ENCODE measurements at places on chromosomes 3 and 15. TPM values are rescaled to one million over a fixed set of nuclear protein-coding genes. Genes with fewer than 3 reads are reported as not detected.

DNA sequence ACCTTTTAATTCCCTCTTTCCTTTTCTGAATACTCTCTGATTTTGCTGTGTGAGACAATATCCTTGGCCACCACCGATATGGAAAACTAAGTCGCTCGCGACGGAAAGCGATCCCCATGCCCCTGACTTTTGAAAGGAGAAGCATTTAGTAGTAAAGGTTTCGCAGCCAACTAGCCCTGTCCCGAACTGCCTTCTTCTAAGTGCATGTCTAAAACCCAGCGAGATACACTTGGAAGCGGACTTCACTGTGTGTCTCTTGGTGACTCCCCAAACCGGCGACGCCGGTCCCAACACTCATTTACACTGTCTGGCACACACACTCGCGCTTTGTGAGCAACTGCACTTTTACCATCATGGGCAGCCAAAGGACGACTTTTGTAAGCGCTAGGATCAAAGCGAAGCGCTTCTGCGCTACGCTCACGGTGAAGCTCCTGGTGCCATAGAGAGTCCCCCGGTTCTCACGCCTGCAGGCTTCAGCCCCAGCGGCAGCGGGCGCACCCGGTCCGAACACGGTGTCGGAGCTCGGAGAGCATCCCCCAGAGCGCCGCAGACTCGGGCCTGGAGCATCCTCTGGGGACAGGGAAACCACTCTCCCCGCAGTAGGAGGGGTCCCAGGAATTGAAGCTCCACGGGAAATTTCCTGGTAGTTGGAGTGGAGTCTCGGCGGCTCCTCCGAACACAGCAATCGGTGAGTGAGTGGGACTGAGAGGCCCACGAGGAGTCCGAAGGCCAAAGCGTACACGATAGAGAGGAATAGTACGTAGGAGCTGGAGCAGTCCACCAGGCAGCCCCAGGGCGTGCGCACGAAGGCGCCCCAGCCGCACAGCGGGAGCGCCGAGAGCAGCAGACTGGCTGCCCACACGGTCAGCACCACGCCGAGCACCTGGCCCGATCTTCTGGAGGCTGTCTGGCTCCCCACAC lies 1.4 kb downstream of the GPR149 start:
- no peak overlapping the region for H3K4me3 ChIP-seq
- H3K4me1 ChIP-seq = no peaks in the 10 kb centered on the region
- DNase-seq = no peak
- peaks cover 24% of the 10 kb centered on the region for H3K27me3 ChIP-seq

Gene MOBP
- not detected for total RNA-seq

DNA sequence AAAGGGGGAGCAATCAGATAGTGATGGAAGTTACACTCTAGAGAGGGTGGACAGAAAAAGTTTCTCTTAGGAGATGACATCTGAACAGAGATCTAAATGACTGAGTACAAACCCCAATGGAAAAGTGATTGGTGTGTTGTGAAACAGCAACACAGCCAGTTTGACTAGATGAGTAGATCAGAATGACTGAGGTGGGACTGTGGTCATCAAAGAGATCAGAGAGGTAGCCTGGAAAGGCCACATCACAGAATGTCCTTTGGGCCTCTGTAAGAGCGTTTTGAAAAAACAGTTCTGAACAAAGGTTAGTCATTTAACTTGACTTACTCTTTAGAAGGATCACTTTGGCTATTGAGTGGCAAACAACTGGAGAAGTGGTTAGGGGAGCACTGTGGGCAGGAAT lies 10.6 kb downstream of the LRRC58 start:
- DNase-seq = no peak
- H3K36me3 ChIP-seq = peaks cover 22% of the 10 kb centered on the region
- no peaks in the 10 kb centered on the region for H3K27me3 ChIP-seq
- peaks cover 7% of the 10 kb centered on the region for H3K4me1 ChIP-seq
- H3K27ac ChIP-seq = no peak overlapping the region

Gene TICRR
- 0.05 TPM for total RNA-seq

DNA sequence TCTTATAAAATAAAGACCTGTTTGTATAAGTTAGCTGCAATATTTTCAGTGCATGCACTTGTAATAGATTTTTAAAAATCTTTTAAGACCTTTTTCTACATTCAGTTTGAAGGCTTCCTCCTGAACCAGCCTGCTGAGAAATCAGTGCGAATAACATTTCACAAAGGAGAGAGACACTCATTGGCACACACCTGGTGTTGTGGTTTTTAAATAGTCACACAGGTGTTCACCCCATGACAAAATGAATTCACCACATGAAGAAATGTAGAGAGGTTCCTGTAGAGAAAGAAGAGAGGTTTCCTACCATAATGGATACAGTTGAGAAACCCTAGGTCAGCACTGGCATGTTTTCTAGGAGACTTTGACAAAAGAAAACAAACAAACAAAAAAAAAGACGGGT lies 237.3 kb downstream of the CNTN6 start:
- no peak overlapping the region for H3K4me3 ChIP-seq
- DNase-seq = no peak
- no peaks in the 10 kb centered on the region for H3K4me1 ChIP-seq
- H3K36me3 ChIP-seq = no peaks in the 10 kb centered on the region
- no peak overlapping the region for H3K27ac ChIP-seq

DNA sequence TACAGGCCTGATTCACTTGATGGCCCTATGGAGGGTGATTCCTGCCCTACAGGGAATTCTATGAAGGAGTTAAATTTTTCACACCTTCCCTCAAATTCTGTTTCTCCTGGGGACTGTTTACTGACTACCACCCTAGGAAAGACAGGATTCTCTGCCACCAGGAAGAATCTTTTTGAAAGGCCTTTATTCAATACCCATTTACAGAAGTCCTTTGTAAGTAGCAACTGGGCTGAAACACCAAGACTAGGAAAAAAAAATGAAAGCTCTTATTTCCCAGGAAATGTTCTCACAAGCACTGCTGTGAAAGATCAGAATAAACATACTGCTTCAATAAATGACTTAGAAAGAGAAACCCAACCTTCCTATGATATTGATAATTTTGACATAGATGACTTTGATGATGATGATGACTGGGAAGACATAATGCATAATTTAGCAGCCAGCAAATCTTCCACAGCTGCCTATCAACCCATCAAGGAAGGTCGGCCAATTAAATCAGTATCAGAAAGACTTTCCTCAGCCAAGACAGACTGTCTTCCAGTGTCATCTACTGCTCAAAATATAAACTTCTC lies 43.6 kb downstream of the BLM start:
- no peaks in the 10 kb centered on the region for H3K4me1 ChIP-seq
- no peak for DNase-seq
- no peaks in the 10 kb centered on the region for H3K27me3 ChIP-seq
- no peak overlapping the region for H3K27ac ChIP-seq
- H3K4me3 ChIP-seq = no peak overlapping the region

Gene PSMA4
- total RNA-seq = 65.5 TPM

Gene CFAP92
- 0.45 TPM for total RNA-seq

Gene BHLHE40
- total RNA-seq = 167 TPM

DNA sequence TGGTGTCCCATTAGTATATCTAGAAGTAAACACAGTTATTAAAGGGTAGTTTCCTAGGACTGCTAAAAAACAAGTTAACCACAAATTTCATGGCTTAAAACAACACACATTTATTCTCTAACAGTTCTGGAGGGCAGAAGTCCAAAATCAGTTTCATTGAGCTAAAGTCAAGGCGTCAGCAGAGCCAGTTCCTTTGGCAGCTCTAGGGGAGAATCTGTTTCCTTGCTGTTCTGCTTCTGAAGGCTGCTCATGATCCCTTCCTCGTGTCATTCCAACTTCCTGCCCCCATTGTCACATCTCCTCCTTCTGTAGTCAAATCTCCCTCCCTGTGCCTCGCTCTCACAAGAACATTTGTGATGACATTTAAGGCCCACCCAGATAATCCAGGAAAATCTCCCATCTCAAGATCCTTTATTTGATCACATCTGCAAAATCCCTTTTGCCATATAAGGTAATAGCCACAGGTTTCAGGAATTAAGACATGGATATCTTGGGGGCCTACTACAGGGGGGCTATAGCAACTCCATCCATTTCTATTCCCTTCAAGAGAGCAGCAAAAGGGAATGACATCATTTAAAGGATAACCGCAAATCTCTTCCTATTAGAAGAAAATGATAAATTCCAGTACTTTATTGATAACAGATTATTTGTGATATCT lies 50.1 kb downstream of the GPR176 start:
- H3K36me3 ChIP-seq = no peaks in the 10 kb centered on the region
- no peak overlapping the region for H3K4me3 ChIP-seq
- no peaks in the 10 kb centered on the region for H3K4me1 ChIP-seq

Gene TM6SF1
- total RNA-seq = not detected

Gene ARHGEF26
- 0.08 TPM for total RNA-seq

GRCh38 chr3:14297784-14298236 lies 104.6 kb upstream of the SLC6A6 start:
- peaks cover 6% of the 10 kb centered on the region for H3K27me3 ChIP-seq
- H3K4me1 ChIP-seq = peaks cover 8% of the 10 kb centered on the region
- H3K4me3 ChIP-seq = no peak overlapping the region
- H3K27ac ChIP-seq = no peak overlapping the region

DNA sequence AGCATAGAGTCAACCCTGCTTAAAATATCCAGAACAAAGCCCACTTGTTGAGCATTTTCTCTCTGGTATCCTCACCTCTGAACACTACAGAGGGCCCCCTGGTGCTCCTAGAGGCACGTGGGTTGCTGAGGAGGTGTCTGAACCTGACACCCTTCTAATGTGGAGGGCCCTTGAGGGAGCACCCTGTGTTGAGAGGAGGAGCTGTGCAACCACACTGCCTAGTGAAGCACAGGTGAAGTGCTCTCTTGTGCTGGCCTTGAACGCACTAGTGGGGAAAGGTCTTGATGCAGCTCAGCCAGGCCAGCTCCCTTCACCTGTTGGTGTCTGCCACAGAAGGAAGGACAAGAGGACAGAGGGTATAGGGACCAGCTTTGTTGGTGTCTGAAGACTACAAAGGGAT lies 51.9 kb downstream of the CCK start:
- no peaks in the 10 kb centered on the region for H3K27me3 ChIP-seq
- peaks cover 11% of the 10 kb centered on the region for H3K36me3 ChIP-seq
- H3K4me1 ChIP-seq = peaks cover 46% of the 10 kb centered on the region
- no peak overlapping the region for H3K4me3 ChIP-seq
- DNase-seq = no peak
- H3K27ac ChIP-seq = peak overlapping the region; percentile 44

DNA sequence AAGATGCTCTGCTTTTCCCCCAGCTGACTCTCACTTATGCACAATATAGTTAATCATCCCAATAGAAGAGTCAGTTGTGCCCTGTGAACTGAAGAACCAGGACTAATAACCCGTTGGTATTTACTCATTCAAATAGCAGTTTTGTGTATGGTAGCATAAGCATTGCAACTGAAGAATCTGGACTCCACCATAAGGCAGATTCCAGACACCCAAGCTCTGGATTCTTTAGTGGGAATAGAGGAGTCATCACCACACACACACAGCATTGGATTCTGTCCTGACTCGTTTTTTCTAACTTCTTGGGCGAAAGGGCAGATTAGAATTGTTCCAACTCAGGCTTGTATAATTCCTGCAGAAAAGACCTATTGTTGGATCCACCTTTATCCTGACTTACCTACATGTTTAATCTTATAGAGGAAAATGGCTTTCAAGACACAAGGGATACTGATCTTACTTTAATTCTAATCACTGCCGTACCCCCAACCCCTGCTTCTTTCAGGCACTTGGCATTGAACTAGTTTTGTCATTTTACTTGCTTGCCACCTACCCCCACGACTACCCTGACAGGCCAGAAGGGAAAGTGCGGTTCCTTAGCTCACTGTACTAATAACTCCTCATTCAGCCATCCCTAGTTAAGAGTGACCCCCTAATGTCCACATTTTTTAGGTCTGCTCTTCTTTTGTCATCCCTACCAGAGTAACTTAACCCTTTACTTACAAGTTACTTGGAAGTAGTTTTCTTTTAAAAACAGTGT lies 42.3 kb downstream of the NKIRAS1 start:
- no peaks in the 10 kb centered on the region for H3K4me1 ChIP-seq
- H3K36me3 ChIP-seq = peaks cover 6% of the 10 kb centered on the region
- no peak overlapping the region for H3K4me3 ChIP-seq
- H3K27me3 ChIP-seq = no peaks in the 10 kb centered on the region

DNA sequence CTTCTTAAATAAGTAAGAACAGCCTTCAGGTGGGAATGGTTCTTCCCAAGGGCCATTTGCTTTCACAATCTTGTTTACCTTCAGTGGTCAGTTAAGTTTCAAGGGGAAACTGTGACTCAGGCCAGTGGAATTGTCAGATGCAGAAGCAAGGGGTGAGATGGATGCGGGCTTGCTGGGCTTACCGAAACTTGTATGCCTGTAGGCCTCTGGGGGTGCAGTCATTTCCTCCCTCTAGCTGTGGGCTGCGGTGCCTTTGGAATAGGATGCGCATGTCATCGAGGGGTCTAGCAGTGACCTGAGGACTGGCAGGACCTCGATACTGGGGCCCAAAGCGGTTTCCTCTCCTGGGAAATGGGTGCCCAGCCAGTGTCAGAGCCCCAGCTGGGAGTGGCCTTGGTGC lies 121.6 kb downstream of the EEFSEC start:
- H3K36me3 ChIP-seq = peaks cover 11% of the 10 kb centered on the region
- no peaks in the 10 kb centered on the region for H3K27me3 ChIP-seq
- no peak overlapping the region for H3K27ac ChIP-seq
- H3K4me3 ChIP-seq = no peak overlapping the region

Gene SPINK8
- not detected for total RNA-seq

DNA sequence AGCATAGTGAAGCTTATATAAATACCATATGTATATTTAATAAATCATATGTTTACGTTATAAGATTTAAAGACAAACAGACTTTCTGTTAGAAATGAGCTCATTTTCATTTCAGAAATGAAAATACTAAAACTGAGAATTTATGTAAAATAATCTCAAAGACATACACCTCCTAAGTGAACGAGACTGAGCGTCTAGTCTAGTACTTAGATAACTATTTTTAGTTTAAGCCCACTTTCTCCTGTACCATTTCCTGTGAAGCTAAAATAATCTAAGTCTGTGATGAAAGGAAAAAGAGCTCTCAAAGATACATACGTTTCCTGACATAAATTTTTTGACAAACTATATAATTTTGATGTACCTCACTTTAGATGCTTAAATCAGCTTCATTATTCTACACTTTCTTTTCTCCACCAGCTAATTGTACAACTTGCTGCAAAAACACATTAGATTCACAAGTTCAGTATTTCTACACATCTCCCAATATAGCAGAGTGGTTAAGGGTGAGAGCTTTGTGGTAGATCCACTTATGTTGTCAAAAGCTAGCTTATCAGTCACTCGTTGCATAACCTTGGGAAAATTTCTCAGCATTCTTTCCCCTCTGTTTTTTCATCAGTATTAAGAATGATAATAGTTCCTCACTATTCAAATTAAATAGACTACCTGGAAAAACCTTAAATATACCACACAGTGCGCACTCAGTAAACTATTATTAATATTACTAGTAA lies 703.0 kb downstream of the PLOD2 start:
- no peaks in the 10 kb centered on the region for H3K27me3 ChIP-seq
- H3K4me3 ChIP-seq = no peak overlapping the region
- H3K36me3 ChIP-seq = no peaks in the 10 kb centered on the region
- no peaks in the 10 kb centered on the region for H3K4me1 ChIP-seq
- H3K27ac ChIP-seq = no peak overlapping the region
- DNase-seq = no peak
